ENCODE measurements at places on chromosomes 7 and 10.

GRCh38 chr10:100114976-100115770, 33.5 kb upstream of the CPN1 start:
- DNase-seq, result no peak

GRCh38 chr7:21028186-21028585, 241.5 kb upstream of the SP8 start:
- no peak for DNase-seq

- DNase-seq, result no peak
These were observed 339.4 kb upstream of the SHH start for GRCh38 chr7:156151658-156152057.

DNA sequence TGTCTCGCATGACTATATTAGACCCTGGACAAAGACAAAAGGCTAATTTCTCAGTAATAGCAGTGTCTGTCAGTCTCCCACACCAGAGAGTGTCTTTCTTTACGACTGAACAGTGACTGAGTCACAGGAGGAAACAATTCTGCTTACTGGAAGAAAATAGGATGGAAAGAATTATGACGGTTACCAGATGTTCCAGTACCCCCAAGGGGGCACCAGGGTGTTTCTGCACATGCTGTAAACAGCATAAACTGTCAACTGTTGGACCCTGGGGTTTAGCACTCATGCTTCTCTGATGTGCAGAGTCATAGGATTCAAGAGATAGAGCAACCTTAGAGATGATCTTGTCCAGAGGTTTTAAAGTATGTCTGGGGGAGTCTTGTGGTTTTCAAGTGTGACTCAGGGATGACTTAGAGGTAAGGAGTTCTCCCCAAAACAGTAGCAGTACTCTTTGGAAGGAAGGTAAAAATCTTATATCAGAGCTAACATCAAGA, 291.7 kb downstream of the THSD7A start:
- no peak for DNase-seq
